ENCODE measurements at places on chromosomes 7 and 10.

DNA sequence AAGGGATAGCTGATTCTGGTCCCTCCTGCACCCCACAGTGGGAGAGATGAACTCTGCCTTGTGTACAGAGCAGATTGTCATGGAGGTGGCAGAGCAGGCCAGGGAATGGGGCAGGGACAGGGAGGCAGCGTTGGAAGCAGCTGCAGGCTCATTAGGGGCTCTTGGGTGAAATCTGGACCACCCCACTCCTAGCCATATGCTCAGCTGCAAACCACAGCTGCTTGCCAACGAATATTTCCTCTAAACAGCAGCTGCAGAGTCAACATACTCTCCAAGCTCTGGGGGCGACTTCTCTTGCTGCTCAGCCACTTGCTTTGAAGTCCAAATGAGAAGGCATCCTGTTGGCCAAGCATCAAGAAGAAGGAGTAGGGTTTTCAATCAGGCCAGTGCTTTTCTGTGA is 302.3 kb upstream of the AUTS2 start:
- no peak for DNase-seq

- DNase-seq, result no peak
Observed at GRCh38 chr7:67696878-67697277, 700.2 kb downstream of the TYW1 start.

GRCh38 chr10:109914966-109915365 is 8.3 kb downstream of the XPNPEP1 start:
- DNase-seq, result peak; percentile 76

- peak; percentile 71 for DNase-seq
Observed at GRCh38 chr7:141558544-141559183, 7.5 kb downstream of the AGK start.

Measured in RPMI7951 (cell line).